ENCODE measurements at places on chromosomes 6 and 20.

- DNase-seq: no peak
These were observed 16.6 kb upstream of the EZR start for GRCh38 chr6:158835616-158836221.

GRCh38 chr6:113055061-113055460 lies 707.9 kb downstream of the RFPL4B start:
- DNase-seq: no peak

GRCh38 chr20:9520086-9520485 lies 5.7 kb downstream of the LAMP5 start:
- no peak for DNase-seq

GRCh38 chr20:38447251-38447661 lies 12.1 kb upstream of the SNHG17 start:
- no peak for DNase-seq

DNA sequence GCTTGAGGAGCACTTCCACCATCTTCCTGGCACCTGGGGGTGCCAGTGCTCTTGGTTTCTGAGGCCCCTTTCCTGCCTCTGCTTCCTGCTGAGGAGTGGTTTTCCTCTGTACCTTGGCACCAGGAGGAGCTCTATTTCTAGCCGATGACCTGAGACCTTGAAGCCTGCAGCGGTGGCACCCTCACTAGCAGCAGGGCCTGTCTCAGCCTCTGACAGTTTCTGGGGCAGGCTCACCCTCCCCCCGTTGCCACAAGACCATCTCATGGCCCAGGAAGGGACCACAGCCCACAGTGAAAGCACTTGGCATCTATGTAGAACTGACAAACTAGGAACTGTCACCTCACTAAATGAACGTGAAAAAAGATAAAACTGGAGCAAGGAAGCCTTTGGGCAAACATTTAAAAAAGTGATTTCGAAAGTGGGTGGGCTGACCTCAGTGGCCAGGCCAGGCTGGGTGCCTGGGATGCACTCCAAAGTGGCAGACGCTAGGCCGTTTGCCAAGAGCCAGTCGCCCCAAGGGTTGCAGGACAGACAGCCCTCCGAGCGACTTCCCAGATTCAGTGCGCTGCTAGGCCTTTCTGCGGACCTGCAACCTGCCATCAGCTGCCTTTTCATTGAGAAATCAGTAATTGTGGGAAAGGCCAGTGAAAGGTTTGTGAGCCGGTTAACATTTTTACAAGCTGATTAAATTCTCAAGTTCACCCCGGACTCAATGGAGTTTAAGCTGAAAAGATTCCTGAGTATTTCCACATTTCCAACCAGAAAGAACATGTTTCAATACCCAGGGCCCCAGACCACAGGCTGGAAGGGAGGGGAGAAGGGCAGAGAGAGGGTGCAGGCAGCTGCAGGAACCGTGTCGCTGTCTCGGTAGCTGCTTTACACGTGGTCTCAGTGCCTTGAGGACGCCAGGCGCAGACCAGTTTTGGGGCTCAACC lies 303.7 kb downstream of the ESR1 start:
- DNase-seq: no peak

DNA sequence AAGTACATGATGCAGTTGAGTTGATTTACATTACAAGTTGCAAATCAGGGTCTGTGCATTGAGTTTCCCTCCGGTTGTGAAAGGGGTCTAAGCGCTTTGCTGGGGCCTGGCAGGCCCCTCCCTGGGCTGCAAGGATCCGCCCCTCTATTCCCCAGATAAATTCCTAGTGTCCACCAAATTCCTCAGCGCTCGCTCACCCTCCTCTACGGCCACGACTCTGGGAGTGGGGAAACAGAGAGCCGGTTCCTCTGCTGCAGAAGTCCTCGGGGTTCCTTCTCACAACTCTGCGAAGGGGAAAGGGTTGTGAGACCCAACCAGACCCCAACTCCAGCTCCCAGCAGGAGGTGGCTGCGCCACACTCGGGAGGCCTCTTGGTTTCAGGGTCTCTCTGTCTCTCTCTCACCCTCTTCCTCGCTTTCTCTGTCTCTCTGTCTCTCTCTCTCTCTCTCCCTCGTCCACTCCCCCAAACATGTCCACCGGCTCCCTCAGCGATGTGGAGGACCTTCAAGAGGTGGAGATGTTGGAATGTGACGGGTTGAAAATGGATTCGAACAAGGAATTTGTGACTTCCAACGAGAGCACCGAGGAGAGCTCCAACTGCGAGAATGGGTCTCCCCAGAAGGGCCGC lies at the start of gene TCF21:
Gene TCF21 (plus strand): TSS at position 185 of the 628 bp plus-strand sequence. CDS start 285 bp downstream, at position 470.
- DNase-seq: no peak

DNA sequence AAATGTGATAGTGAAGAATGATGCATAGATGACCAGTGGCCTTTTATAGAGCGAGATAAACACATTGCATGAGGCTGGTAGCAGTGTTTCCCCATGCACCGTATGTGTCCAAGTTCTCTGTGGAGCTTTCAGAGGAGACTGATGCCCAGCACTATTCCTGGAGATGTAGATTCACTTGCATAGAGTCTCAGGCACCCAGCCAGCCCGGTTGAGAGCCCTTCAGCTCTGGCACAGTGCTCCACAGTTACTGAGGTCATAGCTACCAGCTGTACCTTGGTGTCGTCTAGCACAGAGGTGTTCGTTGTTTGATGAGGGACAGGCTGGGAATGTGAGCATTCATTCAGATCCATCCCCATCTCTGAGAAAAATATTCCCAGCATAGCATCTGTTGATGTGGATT lies 328.9 kb downstream of the FARS2 start:
- DNase-seq: no peak

DNA sequence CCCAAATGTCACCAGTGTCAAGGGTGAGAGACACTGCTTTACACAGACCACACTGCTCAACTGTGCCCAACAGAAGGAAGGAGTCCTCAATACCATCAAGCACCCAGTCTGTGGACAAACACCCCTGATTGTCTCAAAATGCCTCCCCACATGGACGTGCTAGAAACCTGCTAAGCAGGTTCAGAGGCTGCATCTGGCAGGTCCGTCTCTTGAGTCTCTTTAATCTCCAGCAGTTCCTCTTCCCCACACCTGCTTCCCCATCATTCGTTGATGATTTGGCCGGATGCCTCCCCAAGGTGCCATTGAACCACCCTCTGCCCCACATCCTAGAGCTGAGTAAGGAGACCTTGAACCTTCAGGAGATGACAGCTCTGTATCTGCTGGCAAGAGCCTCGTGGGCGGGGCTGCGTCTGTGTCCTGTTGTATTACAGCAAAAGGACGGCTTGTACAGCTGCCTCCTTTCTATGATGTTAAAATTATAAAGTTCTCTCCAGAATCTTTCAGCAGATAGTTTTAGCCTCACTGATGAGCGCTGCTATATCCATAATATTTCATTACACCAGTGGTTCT lies 179.2 kb downstream of the PREX1 start:
- DNase-seq: no peak

DNA sequence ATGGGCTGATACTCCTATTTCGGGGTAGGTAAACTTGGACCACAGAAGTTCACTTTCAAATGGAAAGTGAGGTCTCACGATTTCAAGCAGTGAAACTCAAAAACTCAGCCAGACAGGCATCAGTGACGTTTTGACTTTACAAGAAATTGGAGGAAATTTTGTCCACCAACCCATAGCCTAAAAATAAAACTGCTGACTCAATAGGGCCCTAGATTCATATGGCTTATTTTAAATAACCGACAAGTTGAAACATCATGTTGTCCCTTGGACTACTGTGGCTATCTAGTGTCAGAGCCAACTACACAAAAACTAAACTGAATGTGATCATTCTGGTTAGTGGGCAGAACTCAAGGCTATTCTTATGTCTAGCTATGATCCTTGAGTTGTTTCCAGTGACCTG lies 486.3 kb downstream of the GRIK2 start:
- no peak for DNase-seq

DNA sequence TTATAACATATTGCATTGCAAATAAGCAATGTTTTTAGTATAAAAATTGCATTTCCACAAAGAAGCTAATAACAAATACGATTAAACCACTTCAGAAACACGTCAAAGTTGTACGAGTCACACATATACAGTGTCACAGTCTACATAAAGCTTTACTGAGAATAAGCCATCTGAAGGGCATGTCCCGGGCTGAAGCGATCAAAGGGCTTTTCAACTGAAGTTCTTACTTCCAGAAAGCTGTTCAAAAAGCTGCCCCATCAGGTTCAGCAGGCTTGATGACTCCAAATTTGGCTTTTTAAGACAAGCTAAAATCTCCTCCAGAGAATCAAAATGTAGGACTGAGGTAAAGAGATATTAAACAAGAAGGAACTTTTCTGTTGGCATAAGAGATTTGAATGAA lies 37.5 kb upstream of the HAO1 start:
- no peak for DNase-seq

- no peak for DNase-seq
These were observed 18.4 kb downstream of the TP53RK start for GRCh38 chr20:46670585-46671584.

GRCh38 chr20:14643556-14643955 lies 306.1 kb upstream of the FLRT3 start:
- DNase-seq: no peak

DNA sequence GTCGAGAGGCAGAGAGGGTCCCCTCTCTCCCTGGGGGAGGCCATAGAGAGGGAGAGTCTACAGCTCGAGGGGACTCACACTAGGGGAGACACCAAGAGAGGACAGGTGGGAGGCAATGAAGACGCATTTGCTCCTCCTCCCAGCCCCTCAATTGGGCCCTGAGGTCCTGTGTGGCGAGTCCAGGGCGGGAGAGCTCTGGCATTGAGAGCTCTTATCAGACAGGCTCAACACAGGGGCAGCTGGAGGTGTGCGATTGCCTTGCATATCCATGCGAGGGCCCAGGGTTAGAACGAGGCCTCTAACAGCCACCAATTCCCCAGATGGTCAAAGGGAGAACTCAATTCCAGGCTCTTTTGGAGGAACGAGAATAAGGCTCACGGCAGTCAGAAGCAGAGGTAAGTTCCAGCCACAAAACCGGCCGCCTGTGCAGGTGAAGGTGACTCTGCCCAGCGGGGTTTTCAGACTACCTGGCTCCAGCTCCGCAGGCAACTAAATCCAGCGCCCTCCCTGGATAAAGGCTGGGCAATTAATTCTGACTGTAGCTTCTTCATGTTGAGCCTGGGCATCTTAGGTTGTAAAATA lies 94.0 kb upstream of the MPC1 start:
- DNase-seq: no peak

DNA sequence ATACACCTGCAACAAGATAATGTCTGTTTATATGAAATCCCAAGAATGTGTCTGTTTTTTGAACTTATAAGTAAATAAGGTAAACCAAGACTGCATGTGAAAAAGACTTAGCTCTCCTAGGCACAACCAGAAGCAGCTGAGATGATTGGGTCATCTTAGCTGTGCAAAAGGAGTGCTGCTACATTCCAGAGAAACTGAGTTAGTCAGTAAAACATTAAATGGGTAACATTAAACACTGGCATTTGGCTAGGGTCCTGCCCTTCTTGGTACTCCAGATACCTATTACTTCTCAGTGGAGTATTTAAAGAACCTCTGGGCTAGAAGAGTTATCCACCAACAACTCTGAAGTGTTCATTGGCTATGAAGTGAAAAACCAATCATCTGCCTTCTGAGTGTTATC lies 47.8 kb downstream of the ILRUN start:
- DNase-seq: no peak

- DNase-seq: no peak
These were observed 3.7 kb upstream of the NEDD9 start for GRCh38 chr6:11236076-11236750.

GRCh38 chr6:89475101-89475500 lies 42.1 kb downstream of the ANKRD6 start:
- DNase-seq: no peak

- DNase-seq: no peak
These were observed 18.5 kb upstream of the DCBLD1 start for GRCh38 chr6:117463762-117464665.

- no peak for DNase-seq
These were observed 472.3 kb upstream of the CITED2 start for GRCh38 chr6:139846538-139847456.

DNA sequence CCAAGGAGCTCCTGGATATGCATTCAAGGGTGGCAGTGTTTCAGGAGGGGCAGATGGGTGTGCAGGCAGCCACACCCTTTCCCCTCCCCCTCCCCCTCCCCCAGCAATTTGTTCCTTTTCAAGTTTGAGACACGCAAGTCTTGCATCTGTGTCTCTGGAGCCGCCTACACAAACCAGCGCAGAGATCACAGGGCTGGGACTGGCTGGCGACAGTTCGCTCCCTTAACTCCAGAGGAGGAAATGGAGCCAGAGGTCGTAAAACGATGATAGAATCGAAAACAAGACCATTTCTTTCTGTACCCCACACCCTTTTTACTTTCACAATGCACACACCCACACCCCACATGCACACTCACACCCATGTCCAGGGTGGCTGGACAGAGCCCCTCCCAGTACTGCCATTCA lies 163.1 kb downstream of the LY86 start:
- no peak for DNase-seq

GRCh38 chr6:157405986-157406385 lies 25.0 kb downstream of the ZDHHC14 start:
- no peak for DNase-seq

GRCh38 chr20:38505091-38505455 lies 32.4 kb downstream of the RALGAPB start:
- no peak for DNase-seq

DNA sequence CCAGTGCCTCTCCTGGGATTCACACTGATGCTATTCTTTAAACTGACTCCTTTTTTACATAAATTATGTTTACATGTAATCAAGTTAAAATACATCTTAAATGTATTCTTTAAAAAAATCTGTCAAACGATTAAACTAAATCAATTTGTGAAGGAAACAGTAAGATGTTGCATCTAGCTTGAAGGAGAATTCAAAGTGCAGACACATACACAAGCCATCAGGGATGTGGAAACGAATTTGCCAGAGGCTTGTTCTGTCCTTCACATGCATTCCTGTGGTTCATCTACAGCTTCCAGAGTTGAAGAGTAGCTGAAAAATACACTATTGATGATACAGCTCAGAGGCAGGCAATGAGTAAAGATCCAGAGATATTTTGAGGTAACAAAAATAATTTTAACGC lies 7.3 kb upstream of the BPIFB3 start:
- no peak for DNase-seq

GRCh38 chr6:75308250-75308988 lies 23.8 kb upstream of the TMEM30A start:
- no peak for DNase-seq

DNA sequence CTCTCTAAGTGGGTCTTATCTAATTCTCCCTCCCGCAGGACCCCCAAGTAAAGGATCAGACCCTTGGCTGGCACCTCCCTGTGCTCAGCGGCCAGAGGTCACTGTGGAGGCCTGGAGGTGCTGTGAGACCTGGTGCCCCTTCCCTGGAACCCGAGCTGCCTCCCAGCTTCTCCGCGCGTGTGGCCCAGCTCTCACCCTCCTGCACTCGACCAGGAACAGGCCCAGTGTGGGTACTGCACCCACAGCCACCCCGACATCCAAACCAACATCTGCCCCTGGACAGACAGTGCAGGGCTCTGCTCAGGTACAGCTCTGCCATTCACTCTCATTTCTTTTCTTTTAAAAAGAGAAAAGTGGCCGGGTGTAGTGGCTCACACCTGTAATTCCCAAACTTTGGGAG lies 42.4 kb downstream of the TMEM242 start:
- no peak for DNase-seq

DNA sequence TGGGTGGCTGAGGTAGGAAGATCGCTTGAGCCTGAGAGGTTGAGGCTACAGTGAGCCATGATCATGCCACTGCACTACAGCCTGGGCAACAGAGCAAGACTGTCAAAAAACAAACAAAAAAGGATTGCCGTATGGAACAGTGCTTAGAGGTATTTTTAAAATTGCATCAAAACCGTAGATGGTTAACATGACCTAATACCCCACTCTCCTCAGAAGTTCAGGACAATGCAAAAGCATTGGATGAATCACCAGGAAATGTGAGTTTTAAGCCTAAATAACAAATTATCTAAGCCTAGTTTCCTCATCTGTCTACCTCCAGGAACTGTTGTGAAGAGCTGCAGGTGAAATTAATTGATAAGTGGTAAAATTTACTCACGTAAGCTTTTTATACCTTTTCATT lies 123.8 kb upstream of the ID4 start:
- no peak for DNase-seq

Measured in GM19239 (cell line).